Colonic mucosa (tissue), 4 donors: ENCODE measurements at places on chromosomes 11 and 22. TPM values are rescaled to one million over a fixed set of nuclear protein-coding genes. Genes with fewer than 3 reads are reported as not detected.

GRCh38 chr11:47408598-47409439 lies 429 bp downstream of the SLC39A13 start:
- no peaks in the 10 kb centered on the region for H3K36me3 ChIP-seq
- H3K27ac ChIP-seq, result peak overlapping the region; percentile 84
- peak overlapping the region; percentile 60 for H3K4me3 ChIP-seq
- H3K4me1 ChIP-seq, result no peaks in the 10 kb centered on the region
- H3K27me3 ChIP-seq, result no peaks in the 10 kb centered on the region

DNA sequence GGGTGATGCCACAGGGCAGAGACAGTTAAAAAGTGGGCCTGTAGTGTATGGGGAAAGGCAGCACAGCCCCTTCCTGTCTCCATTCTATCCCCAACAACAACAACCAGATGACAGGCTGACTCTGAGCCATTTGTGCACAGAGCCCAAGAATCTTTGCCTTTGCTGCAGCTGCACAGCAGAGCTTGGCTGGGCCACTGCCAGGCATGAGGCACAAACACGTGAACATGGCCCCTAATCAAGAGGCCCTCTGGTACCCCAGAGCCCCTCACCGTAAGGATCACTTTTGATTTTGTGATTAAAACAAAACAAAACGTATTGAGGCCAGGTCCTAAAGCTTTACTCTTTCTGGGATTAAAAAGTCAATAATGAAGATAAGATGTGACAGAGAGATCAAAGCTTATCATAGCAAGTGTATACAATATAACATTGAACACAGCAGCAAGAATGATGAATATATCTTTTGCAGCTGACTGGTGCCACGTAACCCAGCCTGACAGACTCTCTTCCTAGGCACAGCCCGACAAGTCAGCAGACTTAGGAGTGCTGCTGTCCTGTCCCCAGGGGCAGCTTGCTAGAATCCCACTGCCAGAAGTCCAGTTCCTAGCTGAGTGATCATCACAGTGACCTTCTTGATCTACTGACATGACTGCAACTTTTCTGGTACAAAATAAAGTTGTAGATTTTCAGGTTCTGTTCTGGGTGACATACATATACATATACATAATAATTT lies 117.8 kb downstream of the SERGEF start:
- H3K4me3 ChIP-seq, result no peak overlapping the region
- no peak for DNase-seq
- H3K27ac ChIP-seq, result no peak overlapping the region
- H3K36me3 ChIP-seq, result no peaks in the 10 kb centered on the region
- no peaks in the 10 kb centered on the region for H3K4me1 ChIP-seq

- H3K4me1 ChIP-seq, result no peaks in the 10 kb centered on the region
These were observed 255.2 kb downstream of the BUD13 start for GRCh38 chr11:116517584-116517983.

GRCh38 chr11:61042961-61043540 lies 59.2 kb upstream of the CD5 start:
- no peaks in the 10 kb centered on the region for H3K36me3 ChIP-seq
- no peaks in the 10 kb centered on the region for H3K4me1 ChIP-seq
- no peak overlapping the region for H3K4me3 ChIP-seq
- no peak overlapping the region for H3K27ac ChIP-seq
- no peaks in the 10 kb centered on the region for H3K27me3 ChIP-seq

DNA sequence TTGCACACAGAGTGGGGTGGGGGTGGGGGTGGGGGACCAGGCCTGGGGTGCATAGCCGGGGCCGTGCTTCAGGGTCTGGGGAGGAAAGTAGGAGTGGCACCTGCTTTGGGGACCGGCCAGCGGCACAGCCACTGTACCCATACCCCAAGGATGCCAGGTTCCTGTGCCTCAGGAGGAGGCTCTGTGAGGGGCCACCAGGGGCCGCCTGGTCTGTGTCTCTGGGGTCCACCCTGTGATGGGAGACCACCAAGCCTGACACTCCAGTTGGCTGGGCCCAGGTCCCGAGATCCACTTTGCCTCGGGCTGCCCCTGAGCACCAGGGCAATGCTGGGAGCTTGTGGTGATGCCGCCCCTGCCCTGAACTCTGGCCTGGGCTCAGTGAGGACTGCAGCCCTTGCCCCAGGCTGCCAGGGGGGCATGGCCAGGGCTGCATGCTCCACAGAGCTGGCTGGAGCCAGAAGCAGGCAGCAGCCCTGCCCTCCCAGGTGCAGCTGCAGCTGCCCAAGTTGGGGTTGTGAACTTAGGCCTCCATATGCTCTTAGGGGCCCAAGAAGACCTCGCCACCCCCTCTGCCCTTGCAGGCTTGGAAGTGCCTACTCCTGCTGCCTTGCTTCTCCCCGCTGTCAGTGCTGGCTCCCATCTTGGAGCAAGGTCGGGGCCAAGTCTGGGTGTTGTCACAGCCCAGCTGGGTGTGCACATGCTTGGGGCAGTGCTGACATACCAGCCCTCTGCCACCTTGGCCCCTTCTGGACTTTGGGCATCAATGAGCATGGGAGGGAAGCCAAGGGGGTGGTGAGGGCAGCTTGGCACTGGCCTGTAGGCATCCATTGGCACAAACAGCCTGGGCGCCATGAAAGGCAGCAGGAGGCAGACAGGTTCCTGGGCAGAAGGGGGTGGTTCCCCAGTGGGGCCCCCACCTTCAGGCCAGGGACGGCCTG lies 123.3 kb upstream of the THY1 start:
- no peaks in the 10 kb centered on the region for H3K27me3 ChIP-seq
- H3K4me3 ChIP-seq, result no peak overlapping the region
- no peaks in the 10 kb centered on the region for H3K4me1 ChIP-seq
- no peak for DNase-seq

GRCh38 chr11:60498853-60499252 lies 6.3 kb downstream of the MS4A12 start:
- H3K27ac ChIP-seq, result peak overlapping the region; percentile 79
- H3K4me1 ChIP-seq, result peaks cover 21% of the 10 kb centered on the region
- no peaks in the 10 kb centered on the region for H3K27me3 ChIP-seq
- H3K4me3 ChIP-seq, result no peak overlapping the region

- DNase-seq, result no peak
- H3K27me3 ChIP-seq, result no peaks in the 10 kb centered on the region
- H3K36me3 ChIP-seq, result peaks cover 17% of the 10 kb centered on the region
These were observed 1.6 kb upstream of the KAT5 start for GRCh38 chr11:65710421-65710820.

- H3K4me3 ChIP-seq, result no peak overlapping the region
- no peak for DNase-seq
- H3K36me3 ChIP-seq, result peaks cover 62% of the 10 kb centered on the region
- no peak overlapping the region for H3K27ac ChIP-seq
These were observed 8.5 kb downstream of the EIF3D start for GRCh38 chr22:36520423-36520822.

DNA sequence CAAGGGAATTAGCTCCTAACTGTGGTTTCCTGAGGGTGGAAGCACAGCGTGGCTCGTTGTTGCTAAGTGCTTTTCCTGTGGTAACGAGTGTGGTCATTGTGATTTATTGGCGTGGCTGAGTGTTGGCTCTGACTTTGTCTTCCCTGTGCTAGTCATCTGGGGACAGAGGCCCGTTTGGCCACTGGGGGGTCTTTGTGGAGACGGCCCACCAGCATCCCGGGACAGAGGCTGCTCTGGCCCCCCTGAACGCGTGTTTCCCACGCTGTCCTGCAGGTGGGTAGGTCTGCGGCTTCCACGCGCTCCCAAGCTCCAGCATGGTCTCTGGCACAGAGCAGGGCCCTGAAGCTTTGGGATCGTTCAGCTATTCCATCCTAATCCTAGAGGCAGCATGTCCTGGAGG lies 1040.0 kb downstream of the TBC1D22A start:
- no peak overlapping the region for H3K27ac ChIP-seq
- H3K4me1 ChIP-seq, result no peaks in the 10 kb centered on the region
- no peak for DNase-seq

GRCh38 chr22:46039535-46039934 lies 62.6 kb upstream of the WNT7B start:
- H3K4me1 ChIP-seq, result peaks cover 12% of the 10 kb centered on the region
- no peak overlapping the region for H3K4me3 ChIP-seq
- H3K27me3 ChIP-seq, result no peaks in the 10 kb centered on the region
- H3K36me3 ChIP-seq, result no peaks in the 10 kb centered on the region

DNA sequence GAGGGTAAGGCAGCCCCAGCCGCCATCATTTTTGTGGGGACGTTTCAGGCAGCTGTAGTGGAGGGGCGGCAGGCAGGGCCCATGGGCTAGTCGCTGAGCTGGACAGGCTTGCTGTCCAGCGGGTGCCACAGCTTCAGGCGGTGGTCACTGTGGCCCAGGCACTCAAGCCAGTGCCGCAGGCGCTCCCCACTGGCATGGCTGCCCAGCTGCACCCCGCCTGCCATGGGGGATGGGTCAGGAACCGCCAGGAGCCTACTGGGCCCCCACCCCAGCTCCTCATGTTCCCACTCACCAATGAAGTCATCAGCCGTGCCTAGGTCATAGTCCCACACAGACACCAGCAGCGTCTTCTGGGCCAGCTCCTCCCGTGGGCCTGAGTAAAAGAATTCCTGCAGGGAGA lies 6.0 kb downstream of the NDUFV1 start:
- no peak overlapping the region for H3K4me3 ChIP-seq
- no peak overlapping the region for H3K27ac ChIP-seq
- H3K36me3 ChIP-seq, result peaks cover 17% of the 10 kb centered on the region

DNA sequence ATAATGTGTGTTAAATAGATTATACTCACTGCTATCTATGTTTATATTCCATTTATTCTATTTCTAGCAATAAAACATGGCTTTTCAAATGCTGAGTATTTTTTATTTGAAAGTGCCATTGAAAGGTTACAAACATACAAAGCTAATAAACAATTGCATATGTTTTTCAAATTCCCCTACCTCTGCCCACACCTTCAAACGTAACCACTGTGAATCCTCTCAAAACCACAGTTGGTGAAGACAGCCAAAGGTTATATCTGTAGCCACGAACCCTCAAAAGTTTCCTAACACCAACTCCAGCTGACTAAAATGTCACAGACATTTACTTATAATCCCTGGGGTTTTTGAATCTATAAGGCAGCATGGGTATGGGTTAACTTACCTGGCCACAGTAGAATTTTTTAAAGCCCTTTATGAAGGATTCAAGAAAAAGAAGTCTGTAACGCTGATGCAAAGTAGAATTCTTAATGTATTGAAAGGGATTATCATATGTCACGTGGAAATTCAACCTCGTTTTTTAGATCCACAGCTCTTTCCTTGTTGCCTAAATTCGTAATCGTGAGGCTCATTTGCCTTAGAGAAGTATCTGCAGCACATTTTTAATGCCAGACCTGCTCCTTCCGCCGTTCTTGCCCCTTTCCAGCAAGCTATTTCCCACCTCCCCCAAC lies 122.5 kb upstream of the ZC3H12C start:
- no peaks in the 10 kb centered on the region for H3K27me3 ChIP-seq
- no peaks in the 10 kb centered on the region for H3K4me1 ChIP-seq
- no peaks in the 10 kb centered on the region for H3K36me3 ChIP-seq
- H3K27ac ChIP-seq, result no peak overlapping the region

DNA sequence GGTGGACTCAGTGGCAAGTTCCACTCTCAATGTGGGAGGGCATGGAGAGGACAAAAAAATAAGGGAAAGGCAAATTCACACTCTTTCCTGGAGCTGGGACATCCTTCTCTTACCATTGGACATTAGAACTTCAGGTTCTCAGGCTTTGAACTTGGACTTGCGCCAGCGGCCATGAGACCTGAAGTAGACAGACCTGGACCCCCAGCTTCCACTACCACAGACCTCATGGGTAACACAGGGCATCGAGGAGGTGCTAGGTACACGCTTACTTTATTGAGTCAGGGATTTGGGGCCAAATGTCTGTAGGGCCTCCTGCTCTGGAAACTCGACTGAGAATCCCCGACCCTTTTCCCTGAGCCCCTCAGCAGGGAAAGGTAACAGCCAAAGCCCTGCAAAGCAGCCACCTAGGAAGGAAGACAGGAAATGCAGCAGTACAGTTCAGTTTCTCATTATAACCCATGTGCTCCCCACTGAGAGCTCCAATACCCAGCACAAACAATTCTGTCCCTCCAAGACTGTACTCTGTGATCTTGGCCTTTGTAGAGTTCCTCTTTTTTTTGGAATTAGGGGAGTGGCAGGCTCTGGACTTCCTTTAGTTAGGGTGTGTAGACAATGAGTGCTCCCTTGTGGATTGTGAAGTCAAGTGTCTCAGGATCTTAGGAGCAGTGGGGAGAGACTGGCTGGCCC lies 5.7 kb downstream of the CHRNA10 start:
- no peaks in the 10 kb centered on the region for H3K4me1 ChIP-seq
- no peaks in the 10 kb centered on the region for H3K36me3 ChIP-seq
- H3K27ac ChIP-seq, result no peak overlapping the region
- no peak for DNase-seq

GRCh38 chr11:35487532-35488078 lies 37.8 kb downstream of the PAMR1 start:
- no peaks in the 10 kb centered on the region for H3K27me3 ChIP-seq
- no peak overlapping the region for H3K4me3 ChIP-seq
- peak; percentile 36 for DNase-seq
- H3K36me3 ChIP-seq, result no peaks in the 10 kb centered on the region
- H3K27ac ChIP-seq, result no peak overlapping the region

DNA sequence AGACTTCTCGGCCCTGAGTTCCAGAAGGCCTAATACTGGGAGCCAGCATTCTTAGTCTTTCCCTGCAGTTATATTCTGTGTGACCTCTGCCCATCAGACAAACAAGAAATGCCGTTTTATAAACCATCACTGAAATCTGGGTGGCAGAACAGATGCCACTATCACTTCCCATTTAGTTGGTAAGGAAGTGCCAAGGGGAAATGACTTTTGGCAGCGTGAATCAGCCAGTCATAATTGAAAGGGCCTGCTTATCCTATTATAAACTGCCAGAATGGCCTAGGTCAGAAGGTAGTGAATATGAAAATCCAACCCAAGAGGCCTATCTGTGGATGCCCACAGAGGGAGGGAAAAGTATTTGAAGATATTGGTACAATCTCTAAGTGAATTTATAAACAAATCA lies 646.8 kb upstream of the CCDC90B start:
- no peaks in the 10 kb centered on the region for H3K36me3 ChIP-seq
- no peaks in the 10 kb centered on the region for H3K27me3 ChIP-seq
- no peaks in the 10 kb centered on the region for H3K4me1 ChIP-seq
- no peak for DNase-seq
- H3K4me3 ChIP-seq, result no peak overlapping the region

GRCh38 chr11:125946712-125947418 lies 1.0 kb downstream of the VSIG10L2 start:
- DNase-seq, result no peak
- no peak overlapping the region for H3K4me3 ChIP-seq
- no peaks in the 10 kb centered on the region for H3K36me3 ChIP-seq
- no peak overlapping the region for H3K27ac ChIP-seq

SYT12 gene
- total RNA-seq, result 3.4 TPM

LSP1 gene
- 23.0 TPM for total RNA-seq

APOBEC3H gene
- not detected for total RNA-seq

MRGPRX4 gene
- not detected for total RNA-seq

CLTCL1 gene
- 3.5 TPM for total RNA-seq

MUC6 gene
- 0.10 TPM for total RNA-seq

LARGE1 gene
- total RNA-seq, result 45.2 TPM

IGSF22 gene
- 1.3 TPM for total RNA-seq

SCT gene
- 1.1 TPM for total RNA-seq
